Fibroblast of the conjunctiva (primary cell): ENCODE measurements at places on chromosomes 16 and 17.
A peak's percentile ranks its signal among the peaks of the same experiment; 100 is the strongest.

DNA sequence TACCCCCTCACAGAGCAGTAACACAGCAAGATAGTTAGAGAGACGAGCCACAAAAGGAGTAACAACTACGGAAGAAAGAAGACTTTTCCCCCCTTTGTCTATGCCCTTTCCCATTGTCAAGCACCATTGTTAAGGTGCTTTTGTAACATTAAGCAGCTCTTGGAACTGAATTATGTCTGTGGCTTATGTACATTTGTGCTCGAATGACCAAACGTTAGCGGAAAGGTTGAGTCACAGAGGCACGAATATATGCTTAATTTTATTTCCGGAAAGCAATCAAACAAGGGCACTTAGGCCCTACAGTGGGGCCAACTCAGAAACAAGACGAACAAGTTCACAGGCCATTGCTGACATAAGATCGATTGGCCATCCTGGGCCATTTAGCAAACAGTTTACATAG, 109.5 kb downstream of the ANKFN1 start:
- no peak for DNase-seq

DNA sequence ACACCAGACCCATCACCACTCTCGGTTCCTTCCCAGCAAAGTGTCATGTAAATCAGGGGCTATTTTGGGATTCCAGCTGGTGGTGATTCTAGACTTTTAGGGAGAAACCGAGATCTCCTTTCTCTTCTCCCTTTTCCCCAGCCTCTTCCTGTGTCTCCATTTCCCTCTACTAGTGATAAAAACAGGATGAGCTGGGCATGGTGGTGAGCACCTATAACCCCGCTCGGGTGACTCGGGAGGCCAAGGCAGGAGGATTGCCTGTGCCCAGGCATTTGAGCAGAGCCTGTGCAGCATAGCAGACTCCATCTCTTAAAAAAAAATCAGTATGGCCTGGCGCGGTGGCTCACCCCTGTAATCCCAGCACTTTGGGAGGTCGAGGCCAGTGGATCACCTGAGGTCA, 6.1 kb downstream of the TBX21 start:
- no peak for DNase-seq

- DNase-seq, result peak; percentile 86
Measured at GRCh38 chr16:3536271-3536731, 35.5 kb downstream of the CLUAP1 start.

DNA sequence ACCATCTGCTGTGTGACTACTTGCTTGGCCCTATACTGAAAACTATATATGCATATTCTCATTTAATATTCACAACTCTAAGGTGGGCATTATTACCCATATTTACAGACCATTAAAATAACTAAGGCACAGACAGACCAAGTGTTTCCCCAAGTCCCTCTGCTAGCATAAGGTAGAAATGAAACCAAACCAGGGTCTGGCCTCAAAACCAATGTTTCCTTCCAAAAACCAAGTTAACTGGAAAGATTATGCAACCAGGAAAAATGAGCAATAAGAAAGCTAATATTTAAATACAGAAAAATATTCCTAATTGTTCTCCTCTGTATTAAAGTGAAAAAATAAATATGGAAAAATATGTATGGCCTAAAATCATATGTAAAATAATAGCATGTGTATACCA, 50.1 kb downstream of the XPO6 start:
- no peak for DNase-seq
